ENCODE measurements at places on chromosomes 1 and 21.

- no peak overlapping the region for H3K4me3 ChIP-seq
- H3K36me3 ChIP-seq, result peaks cover 20% of the 10 kb centered on the region
- DNase-seq, result no peak
- no peak overlapping the region for H3K27ac ChIP-seq
- peaks cover 14% of the 10 kb centered on the region for H3K4me1 ChIP-seq
Measured at GRCh38 chr1:66416295-66416694, 117.7 kb upstream of the SGIP1 start.

GRCh38 chr1:21903638-21904453, 33.3 kb downstream of the HSPG2 start:
- no peak overlapping the region for H3K27ac ChIP-seq
- H3K4me3 ChIP-seq, result no peak overlapping the region
- H3K36me3 ChIP-seq, result no peaks in the 10 kb centered on the region
- DNase-seq, result no peak

GRCh38 chr1:241240069-241240468, 116.9 kb downstream of the RGS7 start:
- no peaks in the 10 kb centered on the region for H3K4me1 ChIP-seq
- H3K36me3 ChIP-seq, result no peaks in the 10 kb centered on the region
- H3K4me3 ChIP-seq, result no peak overlapping the region
- no peak for DNase-seq

GRCh38 chr1:114130213-114130612, 23.5 kb downstream of the SYT6 start:
- H3K36me3 ChIP-seq, result no peaks in the 10 kb centered on the region
- no peak for DNase-seq
- peaks cover 12% of the 10 kb centered on the region for H3K27me3 ChIP-seq
- H3K4me1 ChIP-seq, result peaks cover 5% of the 10 kb centered on the region
- H3K4me3 ChIP-seq, result no peak overlapping the region
- H3K27ac ChIP-seq, result no peak overlapping the region

GRCh38 chr1:234961456-234962339, 166.9 kb downstream of the TOMM20 start:
- peak; percentile 51 for DNase-seq
- peak overlapping the region; percentile 95 for H3K27ac ChIP-seq
- peak overlapping the region; percentile 78 for H3K4me3 ChIP-seq
- H3K36me3 ChIP-seq, result no peaks in the 10 kb centered on the region
- no peaks in the 10 kb centered on the region for H3K27me3 ChIP-seq
- H3K4me1 ChIP-seq, result peaks cover 59% of the 10 kb centered on the region

GRCh38 chr1:114116086-114116485, 37.6 kb downstream of the SYT6 start:
- DNase-seq, result no peak
- no peak overlapping the region for H3K27ac ChIP-seq
- H3K4me1 ChIP-seq, result peaks cover 7% of the 10 kb centered on the region
- no peaks in the 10 kb centered on the region for H3K27me3 ChIP-seq
- no peaks in the 10 kb centered on the region for H3K36me3 ChIP-seq

- H3K36me3 ChIP-seq, result no peaks in the 10 kb centered on the region
- no peaks in the 10 kb centered on the region for H3K4me1 ChIP-seq
- H3K27ac ChIP-seq, result no peak overlapping the region
- no peak for DNase-seq
- H3K4me3 ChIP-seq, result no peak overlapping the region
- H3K27me3 ChIP-seq, result no peaks in the 10 kb centered on the region
Measured at GRCh38 chr1:64042331-64043100, 160.9 kb upstream of the UBE2U start.

DNA sequence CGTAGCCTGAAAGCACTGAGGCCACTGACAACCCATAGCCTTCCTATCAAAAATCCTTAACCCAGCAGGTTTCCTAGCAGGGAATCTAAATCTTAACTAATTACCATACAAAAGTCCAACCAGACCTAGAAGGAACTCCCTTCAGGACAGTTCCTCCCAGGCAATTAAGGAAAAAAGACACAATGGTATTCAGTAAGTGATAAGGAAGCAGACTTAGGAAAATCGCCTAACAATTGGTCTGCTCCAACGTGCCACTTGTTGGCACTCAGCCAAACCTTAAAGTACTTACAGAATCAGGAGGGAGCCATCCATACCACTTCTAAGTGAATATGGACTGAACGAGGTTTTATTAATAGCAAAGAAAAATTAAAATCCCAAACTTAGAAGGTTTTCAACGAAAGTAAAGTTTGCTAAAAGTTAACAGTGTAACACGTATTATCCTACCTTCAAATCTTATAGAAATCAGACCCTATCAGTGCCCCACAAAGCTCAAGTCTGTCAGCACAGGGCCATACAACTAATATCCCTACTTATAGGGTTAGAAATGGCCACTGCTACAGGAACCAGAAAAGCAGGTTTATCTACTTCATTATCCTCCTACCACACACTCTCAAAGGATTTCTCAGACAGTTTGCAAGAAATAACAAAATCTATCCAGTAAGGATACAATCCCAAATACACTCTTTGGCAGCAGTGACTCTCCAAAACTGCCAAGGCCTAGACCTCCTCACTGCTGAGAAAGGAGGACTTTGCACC, 29.0 kb downstream of the SPATA6 start:
- no peaks in the 10 kb centered on the region for H3K27me3 ChIP-seq
- DNase-seq, result no peak
- H3K4me3 ChIP-seq, result no peak overlapping the region
- no peak overlapping the region for H3K27ac ChIP-seq

DNA sequence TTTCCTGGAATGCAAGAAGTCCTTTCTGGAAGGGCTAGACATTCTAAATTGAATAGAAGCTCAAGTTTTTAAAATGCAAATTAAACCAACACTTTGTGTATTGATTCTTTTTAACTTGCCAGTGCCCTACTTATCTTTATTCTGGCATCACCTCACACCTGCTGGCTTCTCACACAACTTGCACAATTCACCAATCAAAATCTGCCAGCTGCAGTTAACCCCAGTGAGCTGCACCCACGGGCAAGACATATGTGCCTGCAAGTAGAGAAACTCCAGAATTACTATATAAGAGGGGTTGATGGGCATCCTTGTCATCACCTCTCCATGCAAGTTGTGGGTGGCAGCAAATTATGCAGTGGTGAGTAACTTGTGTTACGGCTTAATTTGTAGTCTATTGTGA, 11.7 kb upstream of the PLPPR4 start:
- H3K4me3 ChIP-seq, result no peak overlapping the region
- H3K36me3 ChIP-seq, result no peaks in the 10 kb centered on the region
- no peak overlapping the region for H3K27ac ChIP-seq
- no peaks in the 10 kb centered on the region for H3K27me3 ChIP-seq
- DNase-seq, result no peak
- no peaks in the 10 kb centered on the region for H3K4me1 ChIP-seq

All from stimulated activated naive B cell treated with anti-CD40 and anti-IgM and Interleukin-4, amounts not matched to agents 10 μg/mL and 1 μg/mL and 100 μg/mL, for 72 hours (primary cell).